NCI-H446 treated with DMSO at 0.1 percent for 48 hours (cell line): ENCODE measurements at places on chromosomes 3 and 15.

DNA sequence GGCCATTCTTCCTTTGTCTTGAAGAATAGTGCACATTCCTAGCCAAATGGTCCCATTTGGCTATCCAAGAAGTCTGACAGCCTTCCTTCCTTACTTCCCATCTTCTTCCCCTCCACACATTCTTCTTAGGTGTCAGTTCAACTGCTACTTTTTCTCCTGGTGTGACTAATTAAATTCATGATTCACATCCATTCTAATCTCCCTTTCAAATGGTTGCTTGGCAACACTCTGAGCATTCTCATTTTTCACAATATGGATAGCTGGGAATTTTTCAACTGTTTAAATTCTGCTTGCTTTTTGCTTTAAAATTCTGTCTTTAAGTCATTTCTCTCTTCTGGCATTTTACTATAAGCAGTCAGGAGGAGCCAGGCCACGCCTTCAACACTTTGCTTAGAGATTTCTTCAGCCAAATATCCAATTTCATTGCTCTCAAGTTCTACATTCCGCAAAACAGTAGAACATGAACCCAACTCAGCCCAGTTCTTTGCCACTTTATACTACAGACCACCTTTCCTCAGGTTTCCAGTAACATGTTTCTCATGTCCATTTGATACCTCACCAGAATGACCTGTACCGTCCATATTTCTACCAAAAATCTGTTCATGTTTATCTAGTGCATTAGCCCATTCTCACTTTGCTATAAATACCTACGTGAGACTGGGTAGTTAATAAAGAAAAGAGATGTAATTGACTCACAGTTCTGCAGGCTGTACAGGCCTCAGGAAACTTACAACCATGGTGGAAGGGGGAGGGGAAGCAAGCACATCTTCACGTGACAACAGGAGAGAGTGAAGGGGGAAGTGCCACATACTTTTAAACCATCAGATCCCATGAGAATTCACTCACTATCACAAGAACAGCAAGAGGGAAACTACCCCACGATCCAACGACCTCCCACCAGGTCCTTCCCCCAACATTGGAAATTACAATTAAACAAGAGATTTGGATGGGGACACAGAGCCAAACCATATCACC, 31.9 kb upstream of the MCF2L2 start:
- no peak for DNase-seq

GRCh38 chr3:15520185-15520584, 1.3 kb downstream of the COLQ start:
- no peak for DNase-seq

- DNase-seq = no peak
Observed at GRCh38 chr3:191430103-191430502, 30.9 kb upstream of the PYDC2 start.

- no peak for DNase-seq
Observed at GRCh38 chr3:172140499-172141391, 101.4 kb downstream of the FNDC3B start.

DNA sequence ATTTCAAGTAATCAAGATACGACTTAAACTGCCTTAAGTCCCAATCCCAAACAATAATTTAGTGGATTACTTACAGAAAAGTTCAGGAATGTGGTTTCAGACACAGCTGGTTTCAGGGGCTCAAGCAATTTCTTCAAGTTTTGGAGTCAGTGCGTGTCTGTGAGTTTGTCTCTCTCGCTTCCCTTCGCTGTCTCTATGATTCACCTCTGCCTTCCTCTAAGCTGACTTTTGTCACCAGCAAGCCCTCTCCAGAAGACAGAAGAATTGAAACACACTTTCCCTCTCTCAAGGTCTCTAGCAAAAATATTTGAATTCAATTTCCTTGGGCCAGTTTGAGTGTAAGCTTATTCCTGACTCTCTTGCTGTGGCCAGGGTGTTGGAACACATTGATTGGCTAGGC, 392.4 kb downstream of the EDEM1 start:
- no peak for DNase-seq

- no peak for DNase-seq
Observed at GRCh38 chr3:193998628-193999195, 137.2 kb upstream of the HES1 start.

DNA sequence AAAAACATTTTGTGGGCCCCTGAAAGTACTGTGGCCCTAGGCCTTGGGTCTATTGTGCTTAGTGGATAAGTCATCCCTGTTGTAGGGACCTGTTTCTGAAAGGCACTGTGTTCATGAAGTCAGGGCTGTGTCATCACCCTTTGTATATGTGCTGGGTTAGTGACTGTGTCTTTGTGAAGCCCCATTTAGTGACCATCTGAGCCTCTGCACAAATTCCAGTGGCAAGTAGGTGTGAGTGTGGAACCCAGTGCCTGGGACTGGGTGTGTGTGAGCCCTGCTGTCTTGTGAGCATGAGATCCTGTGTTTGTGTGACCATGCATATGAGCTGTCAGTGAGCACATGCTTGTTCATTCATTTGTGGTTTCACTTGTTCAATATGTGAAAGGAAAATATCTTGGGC, 1.2 kb upstream of the HYAL1 start:
- DNase-seq = no peak

GRCh38 chr15:69673291-69673881, 220.8 kb downstream of the RPLP1 start:
- no peak for DNase-seq

DNA sequence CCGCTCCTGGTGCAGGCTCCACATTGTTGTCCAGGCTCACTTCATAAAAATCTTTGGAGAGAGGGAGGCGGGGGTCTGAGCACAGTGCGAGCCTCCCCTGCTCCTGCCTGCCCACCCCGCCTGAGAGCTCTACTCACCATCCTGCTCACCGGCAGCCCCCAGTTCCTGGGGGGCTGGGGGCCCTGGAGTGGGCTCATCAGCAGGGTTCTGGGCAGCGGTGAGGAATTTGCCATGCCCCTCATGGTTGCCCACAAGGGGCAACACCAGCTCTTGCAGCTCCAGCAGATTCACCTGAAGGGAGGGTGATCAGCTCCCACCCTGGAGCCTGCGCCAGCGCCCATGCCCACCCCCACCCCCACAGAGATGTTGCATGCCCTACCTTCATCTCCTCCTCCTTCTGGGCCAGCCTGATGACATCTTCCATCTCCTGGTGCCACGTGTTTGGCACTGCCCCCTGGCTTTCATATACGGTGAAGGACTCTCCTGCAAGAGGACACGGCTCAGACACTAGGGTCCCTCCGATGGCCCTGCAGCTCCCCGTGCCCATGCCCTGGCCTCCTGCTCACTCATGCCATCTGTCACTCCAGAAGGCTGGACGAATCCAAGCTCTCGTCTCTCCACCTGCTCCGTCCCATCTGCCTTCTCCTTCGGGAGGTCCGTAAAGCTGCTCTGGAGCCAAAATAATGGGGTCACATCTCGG, 162.1 kb downstream of the TBC1D2B start:
- no peak for DNase-seq

- no peak for DNase-seq
Observed at GRCh38 chr3:148532326-148532725, 165.4 kb upstream of the AGTR1 start.

DNA sequence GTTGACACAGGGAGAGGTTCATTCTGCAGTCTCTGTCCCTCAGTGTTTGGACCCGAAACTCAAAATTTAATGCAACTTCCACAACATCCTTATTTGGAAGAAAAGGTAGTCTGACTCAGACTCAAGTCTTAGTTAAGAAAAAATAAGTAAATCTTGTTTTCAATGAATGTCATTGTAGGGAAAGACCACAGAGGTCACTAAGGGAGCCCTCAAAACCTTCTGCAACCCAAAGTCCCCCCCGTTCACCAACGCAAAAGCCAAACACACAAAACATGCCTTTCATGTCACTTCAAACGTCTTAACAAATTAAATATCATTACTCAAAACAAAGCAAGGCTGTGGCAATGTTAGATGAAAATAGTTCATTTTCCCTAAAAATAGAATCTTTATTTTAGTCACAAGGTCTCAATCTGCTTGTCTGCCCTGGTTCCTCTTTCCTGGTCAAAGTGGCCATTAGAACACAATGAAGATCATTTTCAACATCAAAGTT, 20.9 kb upstream of the SSUH2 start:
- DNase-seq = no peak

- no peak for DNase-seq
Observed at GRCh38 chr15:43095708-43096347, 10.0 kb downstream of the UBR1 start.

GRCh38 chr3:181622365-181622764, 89.4 kb upstream of the SOX2 start:
- no peak for DNase-seq

DNA sequence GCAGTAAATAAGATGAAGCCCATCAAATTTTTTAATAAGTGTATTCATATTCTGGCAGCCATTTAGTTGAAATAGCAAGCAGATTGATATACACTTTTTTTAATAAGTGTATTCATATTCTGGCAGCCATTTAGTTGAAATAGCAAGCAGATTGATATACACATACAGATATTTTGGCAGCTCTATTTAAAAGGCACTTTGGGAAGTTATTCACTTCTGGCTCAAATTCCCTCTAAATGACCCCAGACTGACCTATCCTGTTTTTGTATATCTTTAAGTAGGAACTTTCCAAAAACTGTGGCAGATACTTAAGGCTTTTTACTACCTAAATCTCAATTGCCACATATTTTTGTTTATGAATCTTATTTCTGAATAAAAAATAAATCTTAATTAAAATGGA, 122.3 kb downstream of the PLD1 start:
- DNase-seq = no peak

- DNase-seq = no peak
Observed at GRCh38 chr3:47799733-47800132, 3.2 kb upstream of the DHX30 start.

GRCh38 chr15:73747847-73748590, 5.1 kb downstream of the INSYN1 start:
- no peak for DNase-seq

DNA sequence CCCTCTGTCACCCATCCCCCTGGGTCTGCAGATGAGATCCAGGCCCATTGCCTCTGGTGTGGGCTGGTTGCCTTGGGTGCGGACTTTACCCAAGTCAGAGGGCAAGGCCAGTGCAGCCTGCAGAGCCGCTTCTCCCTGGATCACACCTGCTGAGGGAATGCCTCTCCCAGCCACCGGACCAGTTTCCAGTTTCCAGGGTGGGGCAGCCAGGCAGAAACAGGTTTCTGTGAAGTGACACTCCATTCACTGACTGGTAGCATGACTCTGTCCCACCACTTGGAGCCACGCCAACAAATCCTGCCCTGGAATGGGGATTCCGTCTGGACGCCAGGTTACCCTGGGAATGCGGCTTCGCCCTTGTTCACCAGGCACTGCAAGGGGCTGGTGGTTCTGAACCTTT, 30.0 kb downstream of the PAQR5 start:
- no peak for DNase-seq

GRCh38 chr3:157540656-157541055, 37.4 kb upstream of the VEPH1 start:
- DNase-seq = no peak
